ENCODE measurements at places on chromosomes 5 and 9.

DNA sequence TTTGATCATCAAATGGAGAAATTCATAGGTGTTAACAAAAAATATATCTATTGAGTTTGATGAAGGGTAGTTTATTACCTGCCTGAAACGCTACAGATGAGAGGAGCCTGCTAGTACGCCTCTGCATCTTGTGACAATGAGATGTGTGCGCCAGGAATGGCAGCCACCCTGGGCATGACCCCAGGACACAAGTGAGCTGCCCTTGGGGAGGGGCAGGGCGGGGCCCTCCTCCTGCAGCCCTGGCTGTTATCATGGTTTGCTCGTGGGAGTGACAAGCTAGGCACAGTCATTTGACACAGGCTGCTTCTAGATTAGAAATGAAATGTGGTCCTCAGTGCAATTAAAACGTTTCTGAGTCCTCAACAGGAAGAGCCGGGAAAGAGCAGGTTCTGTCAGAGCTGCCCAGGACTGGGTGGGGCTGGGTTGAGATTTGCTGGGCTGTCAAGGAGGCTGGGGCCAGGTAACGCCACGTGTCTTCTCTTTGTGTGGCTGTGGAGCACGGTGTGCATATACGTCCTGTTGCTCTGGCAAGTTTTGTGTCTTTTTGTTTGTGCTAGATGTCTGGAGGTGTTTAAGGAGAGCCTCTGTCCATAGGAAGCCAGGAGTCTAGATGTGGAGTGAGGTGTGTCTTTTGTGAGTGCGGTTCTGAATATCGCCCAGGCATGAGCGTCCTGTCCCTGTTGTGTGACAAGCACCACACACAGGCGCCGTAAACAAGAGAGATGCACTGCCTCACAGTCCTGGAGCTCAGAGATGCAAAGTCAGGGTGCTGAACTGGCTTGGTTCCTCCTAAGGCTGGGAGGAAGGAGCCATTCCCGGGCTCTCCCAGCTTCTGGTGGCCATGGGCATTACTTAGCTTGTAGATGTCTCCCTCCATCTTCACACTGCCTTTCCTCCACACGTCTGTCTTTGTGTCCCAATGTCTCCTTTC is 129.0 kb upstream of the IRX4 start:
- DNase-seq = no peak

DNA sequence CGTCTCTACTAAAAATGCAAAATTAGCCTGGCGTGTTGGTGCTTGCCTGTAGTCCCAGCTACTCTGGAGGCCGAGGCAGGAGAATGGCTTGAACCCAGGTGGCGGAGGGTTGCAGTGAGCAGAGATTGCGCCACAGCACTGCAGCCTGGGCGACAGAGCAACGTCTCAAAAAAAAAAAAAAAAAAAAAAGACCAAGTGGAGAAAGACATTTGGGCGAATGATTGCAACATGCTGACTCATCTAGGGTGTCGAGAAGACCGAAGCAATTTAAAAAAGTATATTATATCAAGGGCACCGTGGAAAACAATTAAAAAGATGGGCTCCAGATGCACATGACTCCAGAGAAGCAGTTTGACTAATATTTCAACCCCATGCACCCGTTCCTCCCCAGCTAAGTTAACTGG is 9.2 kb downstream of the KLF4 start:
- no peak for DNase-seq

DNA sequence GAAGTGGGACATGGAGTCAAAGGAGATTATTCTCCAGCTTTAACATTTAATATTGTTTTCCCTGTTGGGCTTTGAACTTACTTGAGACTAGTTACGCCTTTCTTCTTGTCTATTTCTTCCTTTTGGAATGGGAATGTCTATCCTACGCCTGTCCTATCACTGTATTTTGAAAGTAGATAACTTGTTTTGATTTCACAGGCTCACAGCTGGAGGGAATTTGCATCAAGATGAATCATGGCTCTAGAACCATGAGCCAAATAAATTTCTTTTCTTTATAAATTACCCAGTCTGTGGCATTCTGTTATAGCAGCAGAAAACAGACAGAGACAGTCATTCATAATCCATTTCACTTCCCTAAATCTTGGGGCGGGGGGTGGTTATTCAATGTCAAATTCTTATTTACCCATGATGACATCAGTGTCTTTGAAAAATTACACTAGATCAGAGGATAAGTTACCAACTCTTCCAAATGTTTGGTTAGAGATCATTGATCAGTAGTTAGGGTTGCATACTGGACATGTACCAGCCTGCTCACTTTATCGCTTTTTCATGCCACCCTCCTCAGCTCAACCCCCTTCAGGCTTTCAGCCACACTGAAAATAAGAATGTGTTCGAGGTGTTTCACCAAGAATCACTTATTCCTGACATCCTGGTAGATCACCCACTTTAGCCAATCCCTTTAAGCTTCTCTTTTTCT is 419.6 kb upstream of the PIK3R1 start:
- no peak for DNase-seq

DNA sequence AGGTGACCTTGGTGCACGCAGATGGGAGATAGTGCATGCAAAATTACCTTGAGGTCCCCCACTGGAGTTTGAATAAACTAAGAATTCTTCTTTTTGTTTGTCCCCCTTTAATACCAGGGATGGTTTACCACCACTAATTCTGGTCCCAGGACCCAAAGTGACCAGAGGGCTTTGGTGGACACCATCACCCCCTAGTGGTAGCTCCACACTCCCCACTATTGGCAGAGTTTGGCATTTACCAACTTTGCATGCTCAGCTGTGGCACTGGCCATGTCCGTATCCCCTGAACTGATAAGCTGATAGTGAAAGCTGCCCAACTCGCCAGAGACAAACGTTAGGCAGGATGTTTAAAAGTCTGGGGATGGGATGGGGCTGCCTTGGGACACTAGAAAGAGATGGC is 3.3 kb downstream of the ASTN2 start:
- no peak for DNase-seq

DNA sequence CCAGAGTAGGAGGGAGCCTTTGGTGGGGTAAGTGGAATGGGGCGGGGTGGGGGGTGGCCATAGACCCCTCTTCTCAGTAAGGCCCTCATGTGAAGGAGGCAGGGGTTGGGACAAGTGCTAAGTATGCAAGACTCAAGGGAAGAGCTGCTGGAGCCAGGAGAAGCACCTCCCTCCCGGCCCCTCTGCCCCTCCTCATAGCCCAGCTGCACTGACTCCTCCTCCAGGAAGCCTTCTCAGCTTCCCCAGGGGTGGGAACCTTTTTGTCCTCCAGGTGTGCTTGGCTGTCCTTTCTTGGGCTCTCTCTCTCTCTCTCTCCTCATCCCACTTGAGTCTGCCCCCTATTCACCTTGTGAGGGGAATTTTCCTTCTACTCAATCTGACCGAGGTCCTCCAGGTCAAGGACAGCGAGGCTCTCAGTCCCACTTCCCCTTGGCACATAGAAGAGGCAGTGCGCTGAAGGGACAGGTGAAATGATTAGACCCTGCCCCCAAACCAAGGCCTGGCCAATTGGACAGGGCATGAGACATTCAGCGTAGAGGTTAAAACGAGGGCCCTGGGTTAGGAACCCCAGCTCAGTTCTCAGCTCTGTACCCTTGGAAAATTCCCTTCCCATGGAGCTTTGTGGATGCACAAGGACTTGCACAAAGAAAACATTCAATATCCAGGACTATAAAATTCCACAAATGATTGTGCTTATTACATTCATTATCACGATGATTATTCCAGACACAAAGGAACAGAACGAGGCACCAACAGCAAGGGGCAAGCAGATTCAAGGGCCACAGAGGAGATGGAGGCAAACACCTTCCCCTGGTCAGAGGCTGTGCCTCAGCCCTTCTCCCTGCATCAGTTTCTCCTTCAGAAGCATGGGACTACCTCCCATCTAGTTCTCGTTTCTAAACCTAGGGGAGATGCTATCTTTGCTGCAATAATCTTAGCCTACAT is 45.6 kb upstream of the IL17B start:
- no peak for DNase-seq

GRCh38 chr5:128613766-128614165 is 75.7 kb upstream of the FBN2 start:
- no peak for DNase-seq

DNA sequence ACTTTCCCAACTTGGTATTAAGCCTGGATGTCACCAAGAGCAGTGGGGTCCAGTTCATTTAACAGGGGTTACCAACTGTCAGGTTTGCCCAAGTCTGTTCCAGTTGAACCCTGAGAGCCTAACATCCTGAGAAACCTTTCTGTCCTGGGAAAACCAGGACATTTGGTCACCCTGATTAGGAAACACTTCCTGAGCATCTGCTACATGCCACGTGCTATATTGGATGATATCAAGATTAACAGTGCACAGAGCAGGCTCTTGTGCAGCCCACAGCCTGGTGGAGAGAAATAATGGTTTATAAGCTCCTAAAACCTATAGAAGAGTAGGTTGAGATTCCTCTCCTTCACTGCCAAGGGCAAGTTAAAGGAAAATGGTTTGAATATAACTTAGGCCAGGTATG is 102.9 kb upstream of the RAD23B start:
- DNase-seq = no peak

GRCh38 chr5:67014957-67015400 is 181.6 kb downstream of the CD180 start:
- DNase-seq = no peak

- DNase-seq = peak; percentile 63
These were observed at the start of gene MTAP for GRCh38 chr9:21802418-21803000. TSS of gene MTAP (plus strand) at chr9:21802636. CDS start at chr9:21802749, 113 bp downstream.

- DNase-seq = no peak
These were observed 144.2 kb downstream of the GDNF start for GRCh38 chr5:37695647-37696046.

All from activated naive CD4-positive, alpha-beta T cell treated with anti-CD3 and anti-CD28 coated beads, Interleukin-2, amount 50 U/mL, for 72 hours (primary cell).